ENCODE measurements at places on chromosomes 7 and 10. TPM values are rescaled to one million over a fixed set of nuclear protein-coding genes. Genes with fewer than 3 reads are reported as not detected.

- DNase-seq: no peak
Observed at GRCh38 chr7:125645770-125646169, 716.1 kb upstream of the POT1 start.

DNA sequence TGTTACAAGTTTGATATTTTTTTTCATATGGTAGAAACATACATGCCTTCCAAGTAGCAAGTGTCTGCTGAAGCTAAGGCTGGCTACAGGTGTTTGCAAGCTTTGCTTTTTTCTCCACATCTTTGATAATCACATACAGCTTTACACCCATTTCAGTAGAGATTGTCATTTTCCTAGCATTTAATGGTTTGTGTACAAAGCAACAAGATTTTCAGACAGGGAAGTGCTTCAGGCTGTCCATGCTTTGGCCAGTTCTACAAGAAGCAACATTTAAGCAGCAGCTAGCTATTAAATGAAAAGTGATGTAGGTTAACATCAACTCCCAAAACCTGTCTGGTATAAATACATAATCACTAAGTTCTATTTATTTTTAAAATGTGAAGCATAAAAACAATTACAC, 2.3 kb downstream of the HDAC9 start:
- DNase-seq: no peak

- DNase-seq: no peak
Observed at GRCh38 chr10:108104551-108105156, 940.1 kb upstream of the SORCS1 start.

GRCh38 chr7:46603780-46604179, 682.7 kb upstream of the IGFBP3 start:
- no peak for DNase-seq

DNA sequence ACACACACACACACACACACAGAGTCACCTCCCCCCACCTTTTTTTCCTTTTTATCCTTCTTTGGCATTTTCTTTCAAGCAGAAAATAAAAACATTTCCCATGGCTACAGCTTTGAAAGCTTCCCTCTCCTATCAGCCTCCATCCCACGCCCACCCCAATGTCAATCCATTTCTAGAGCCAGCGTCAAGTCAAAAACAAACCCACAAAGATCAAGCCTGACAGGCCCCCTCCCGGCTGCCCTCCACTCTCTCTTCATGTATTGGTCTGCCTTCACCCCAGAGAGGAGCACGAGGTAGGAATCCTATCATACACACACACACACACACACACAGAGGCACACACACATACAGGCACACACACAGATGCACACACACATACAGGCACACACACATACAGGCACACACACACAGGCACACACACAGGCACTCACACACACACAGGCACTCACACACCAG, 8.0 kb upstream of the TNRC18 start:
- no peak for DNase-seq

DNA sequence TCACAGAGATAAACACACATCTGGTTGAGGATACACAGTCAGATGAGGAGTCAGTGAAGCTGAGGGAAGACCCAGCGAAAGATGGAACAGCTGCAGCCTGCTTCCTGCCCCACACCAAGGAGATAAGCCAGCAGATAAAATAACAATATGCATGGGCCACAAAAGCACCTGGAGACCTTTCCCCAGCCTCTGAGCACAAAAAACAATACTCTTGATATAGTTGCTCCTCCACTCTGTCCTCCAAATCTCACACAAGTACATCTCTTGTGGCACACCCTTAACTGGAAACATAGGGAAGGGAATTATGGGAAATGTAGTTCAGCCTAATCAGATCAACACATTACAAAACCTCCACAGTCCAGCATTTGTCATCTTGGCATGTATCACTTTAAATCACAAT, 9.7 kb upstream of the FHIP2A start:
- DNase-seq: no peak

DNA sequence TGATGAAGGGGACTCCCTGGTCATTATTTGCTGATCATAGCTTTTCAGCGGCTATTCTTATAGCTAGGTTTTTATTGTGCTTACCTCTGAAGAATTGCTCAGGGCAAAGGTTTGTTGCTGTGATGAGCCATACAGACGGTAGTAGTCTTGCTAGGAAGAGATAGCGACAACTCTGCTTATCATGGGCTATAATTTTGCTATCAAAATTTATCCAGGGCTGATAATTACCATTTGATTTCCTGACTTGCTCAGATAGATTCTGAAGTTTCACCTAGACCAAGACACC, 103.9 kb downstream of the CFAP58 start:
- no peak for DNase-seq

GRCh38 chr10:89119651-89120050, 87.5 kb downstream of the CH25H start:
- DNase-seq: no peak

GRCh38 chr10:20768843-20769242, 128.3 kb downstream of the NEBL start:
- DNase-seq: no peak

SHH gene
- 2.3 TPM for polyA plus RNA-seq

CCDC71L gene
- polyA plus RNA-seq: 6.8 TPM
